ENCODE measurements at places on chromosomes 11 and 22.
A peak's percentile ranks its signal among the peaks of the same experiment; 100 is the strongest.

DNA sequence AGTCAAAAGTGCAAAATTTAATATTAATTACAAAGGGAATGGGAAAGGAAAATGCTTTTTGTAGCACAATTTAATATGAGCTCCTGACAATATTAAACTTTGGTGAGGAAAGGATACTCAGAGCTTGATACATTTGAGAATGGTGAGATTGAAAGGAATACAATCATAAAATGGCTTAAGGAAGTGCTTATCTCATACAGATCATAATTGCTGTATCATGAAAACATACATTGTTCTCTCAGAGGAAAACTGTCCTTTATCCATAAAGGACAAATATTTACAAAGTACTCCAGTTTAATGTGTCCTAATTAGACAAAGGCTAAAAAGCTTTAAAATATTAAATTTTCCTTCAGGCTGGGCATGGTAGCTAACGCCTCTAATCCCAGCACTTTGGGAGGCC, 260.4 kb downstream of the TMEM135 start:
- no peak for DNase-seq

- DNase-seq = no peak
Observed at GRCh38 chr11:14190992-14191778, 167.8 kb downstream of the RRAS2 start.

DNA sequence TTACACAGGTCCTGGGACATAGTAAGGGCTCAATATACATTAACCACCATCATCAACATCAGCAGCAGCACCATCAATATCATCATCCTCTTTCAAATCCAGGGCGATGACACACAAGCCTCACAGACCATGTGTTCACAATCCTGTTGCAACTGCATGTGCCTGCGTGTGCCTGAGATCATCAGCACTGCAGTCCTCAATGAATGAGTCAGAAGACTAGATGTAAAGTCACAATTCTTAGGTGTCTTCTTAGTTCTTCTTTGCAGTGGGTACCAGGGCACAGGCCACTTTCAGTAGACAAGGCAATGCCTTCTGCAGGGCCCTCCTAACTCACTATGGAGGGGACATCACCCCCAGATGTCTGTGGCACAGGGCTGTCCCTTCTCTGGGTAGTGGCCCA, 111.1 kb downstream of the MYO18B start:
- no peak for DNase-seq

DNA sequence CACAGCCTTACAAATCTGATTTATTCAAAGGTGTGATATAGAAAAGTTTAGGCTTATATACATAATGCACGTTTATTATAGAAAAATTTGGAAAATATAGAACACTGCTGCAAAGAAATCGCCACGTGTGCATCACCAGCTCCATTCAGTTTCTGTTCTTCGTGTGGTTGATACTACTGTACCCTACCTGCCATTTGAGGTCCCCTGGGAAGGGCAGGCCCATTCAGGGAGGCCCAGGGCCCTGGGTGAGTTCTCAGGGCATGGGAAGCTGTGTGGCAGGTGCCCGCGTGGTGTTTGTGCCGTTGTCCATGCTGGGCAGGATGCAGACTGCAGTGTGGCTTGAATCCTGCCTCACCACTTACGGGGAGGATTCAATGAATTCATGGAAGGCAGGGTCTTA, 60.8 kb downstream of the TBC1D22A start:
- DNase-seq = no peak

DNA sequence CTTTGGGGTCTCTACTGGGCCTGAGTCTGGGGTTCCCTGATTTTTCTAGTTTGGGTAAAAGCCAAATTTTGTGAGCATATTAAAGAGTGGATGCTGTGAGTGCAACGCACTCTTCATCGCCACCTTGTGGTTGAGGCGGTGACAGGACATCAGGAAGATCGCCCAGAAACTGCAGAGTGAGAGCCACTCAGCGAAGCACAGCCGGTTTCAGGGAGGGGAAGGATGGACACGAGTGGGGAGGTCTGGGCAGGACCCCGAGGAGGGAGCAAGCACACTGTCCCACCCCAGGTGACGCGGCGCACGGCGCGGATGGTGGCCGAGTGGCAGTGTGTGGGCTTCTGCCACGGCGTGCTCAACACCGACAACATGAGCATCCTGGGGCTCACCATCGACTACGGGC, 9.1 kb downstream of the SELENOO start:
- peak; percentile 39 for DNase-seq

- no peak for DNase-seq
Observed at GRCh38 chr11:33747979-33748378, 11.8 kb upstream of the CD59 start.

DNA sequence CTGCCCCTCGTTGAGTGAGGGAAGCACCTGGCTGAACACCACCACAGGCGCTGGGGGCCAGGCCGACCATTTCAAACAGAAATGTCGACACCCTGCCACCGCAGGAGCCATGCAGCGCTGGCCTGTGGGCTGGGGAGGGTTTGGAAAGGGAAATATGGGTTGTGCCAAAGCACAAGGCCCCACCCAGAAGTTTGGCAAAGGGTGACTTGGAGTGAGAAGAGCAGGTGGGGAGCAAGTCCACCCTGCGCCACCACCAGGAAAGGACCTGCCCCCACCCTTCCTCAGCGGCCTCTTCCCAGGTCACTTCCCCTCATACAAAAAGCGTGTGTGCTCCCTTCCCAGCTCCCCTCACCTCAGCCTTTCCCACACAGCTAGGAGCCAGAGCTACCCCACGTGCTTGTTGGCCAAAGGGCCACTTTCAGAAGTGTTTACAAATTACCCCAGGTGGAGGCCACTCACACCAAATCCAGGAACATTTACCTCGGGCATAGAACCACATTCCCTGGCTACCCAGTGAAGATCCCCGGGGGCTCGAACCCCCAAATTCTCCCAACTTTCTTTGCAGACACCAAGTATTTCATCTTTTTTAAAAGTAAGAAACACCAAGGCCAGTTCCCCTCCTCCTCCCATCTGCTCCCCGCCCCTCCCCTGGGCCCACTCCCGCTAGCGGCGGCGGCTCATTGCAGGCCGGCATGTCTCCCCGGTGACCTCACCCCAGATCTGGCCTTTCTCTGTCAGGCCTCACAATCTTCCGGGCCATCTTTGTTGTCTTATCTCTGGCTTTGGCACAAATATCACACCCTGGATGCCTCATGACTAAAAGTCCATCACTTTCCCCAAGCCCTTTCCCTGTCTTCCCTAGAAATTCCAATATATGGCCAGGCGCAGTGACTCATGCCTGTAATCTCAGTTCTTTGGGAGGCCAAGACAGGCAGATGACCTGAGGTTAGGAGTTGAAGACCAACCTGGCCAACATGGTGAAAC, 20.5 kb upstream of the SCGB1A1 start:
- no peak for DNase-seq

- DNase-seq = no peak
Observed at GRCh38 chr22:25942115-25942855, 200.3 kb downstream of the MYO18B start.

GRCh38 chr11:117565709-117566108, 231.3 kb downstream of the DSCAML1 start:
- DNase-seq = no peak

GRCh38 chr11:57240007-57240406, 3.0 kb upstream of the APLNR start:
- DNase-seq = no peak

DNA sequence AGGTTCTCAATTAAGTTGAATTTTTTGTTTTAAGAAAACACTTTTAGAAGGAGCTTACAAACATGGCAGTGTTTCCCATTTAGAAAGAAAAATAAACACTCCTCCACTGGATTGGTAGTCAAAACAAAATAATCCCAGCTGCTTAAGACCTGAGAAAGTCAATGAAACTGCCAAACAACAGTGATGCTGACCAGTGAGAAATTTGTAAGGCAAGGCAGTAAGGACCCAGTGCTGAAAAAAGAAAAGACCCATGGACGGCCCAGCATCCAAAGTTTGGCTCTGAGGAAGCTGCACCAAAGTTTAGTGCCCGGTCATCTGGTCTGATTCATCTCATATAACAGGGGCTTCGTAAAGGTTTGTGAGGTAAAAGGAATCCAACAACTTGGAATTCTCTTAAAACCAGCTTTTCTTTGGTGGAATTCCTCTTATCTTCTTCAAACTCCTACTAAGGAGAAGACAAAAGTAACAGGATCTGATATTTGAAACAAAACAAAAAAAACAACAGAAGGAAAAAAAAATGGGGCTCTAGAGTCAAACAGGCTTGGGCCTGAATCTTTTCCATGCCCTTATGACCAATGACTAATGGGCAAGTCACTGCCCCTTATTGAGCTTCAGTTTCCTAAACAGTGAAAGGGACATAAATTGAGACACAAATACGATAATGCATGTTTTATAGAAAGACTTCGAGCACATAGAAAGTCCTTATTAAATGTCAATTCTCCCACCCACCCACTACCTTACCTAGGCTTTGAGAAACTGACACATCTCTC, 383.0 kb upstream of the NARS2 start:
- DNase-seq = peak; percentile 24

DNA sequence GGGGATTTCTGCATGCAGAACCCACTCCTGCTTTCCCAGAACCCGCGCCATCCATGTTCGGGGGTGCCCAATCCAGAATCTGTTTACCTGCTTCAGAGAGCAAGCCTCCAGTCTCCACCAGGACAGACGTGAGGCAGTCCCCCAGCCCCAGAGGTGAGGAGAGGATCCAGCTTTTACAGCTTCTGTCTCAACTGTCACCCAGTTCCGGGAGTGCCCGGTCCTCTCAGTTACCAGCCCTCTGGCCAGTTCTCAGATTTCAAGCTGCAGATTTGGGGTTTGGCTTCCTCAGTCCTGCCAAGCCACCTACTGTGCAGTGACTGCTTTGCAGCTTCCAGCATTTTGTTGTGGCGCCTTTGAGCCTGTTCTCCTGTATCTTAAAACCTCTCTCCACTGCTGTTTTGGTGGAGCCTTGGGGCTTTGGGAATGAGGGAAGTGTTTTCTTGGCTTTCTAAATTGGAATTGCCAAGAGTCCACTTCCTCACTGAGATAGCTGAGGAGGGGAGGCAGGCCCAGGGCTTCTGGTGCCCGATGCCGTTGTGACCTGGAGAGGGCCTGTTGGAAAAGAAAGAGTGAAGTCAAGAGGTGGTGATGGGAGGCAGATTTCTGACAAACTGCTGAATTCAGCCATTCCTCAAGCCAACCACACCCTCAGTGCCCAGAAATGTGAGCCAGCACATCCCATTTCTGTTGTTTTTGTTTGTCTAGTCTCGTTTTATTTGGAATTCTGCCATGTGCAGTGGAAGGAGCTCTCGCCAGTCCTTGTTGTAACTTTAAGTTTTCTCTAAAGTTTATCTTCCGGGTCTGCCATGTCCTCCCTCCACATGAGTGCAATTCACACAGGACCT, 513.4 kb downstream of the TBC1D22A start:
- no peak for DNase-seq

DNA sequence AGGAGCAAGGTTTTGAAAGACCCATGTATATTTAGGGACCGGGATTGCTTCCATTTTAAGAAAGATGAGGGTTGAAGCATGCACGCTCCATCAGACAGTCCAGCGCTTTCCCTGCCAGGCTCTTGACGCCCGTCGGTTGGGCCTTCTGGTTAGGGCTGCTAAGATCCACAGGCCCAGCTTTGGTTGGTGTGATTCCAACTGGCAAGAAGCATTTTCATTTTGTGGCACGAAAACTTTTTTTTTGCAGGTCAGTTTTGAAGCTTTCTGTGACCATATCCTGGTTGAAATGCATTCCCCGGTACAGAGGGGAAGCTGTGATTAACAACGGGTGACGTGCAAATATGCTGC, 34.3 kb upstream of the MPPED1 start:
- DNase-seq = no peak

GRCh38 chr22:36280379-36280778, 27.4 kb downstream of the APOL1 start:
- no peak for DNase-seq

GRCh38 chr22:43488031-43488866, 76.4 kb downstream of the MPPED1 start:
- no peak for DNase-seq

- no peak for DNase-seq
Observed at GRCh38 chr11:41536021-41536568, 76.6 kb upstream of the LRRC4C start.

- DNase-seq = peak; percentile 66
Observed at GRCh38 chr11:104772806-104773241, 125.4 kb downstream of the CASP12 start.

- DNase-seq = no peak
Observed at GRCh38 chr11:134911514-134912180, 499.6 kb upstream of the B3GAT1 start.

DNA sequence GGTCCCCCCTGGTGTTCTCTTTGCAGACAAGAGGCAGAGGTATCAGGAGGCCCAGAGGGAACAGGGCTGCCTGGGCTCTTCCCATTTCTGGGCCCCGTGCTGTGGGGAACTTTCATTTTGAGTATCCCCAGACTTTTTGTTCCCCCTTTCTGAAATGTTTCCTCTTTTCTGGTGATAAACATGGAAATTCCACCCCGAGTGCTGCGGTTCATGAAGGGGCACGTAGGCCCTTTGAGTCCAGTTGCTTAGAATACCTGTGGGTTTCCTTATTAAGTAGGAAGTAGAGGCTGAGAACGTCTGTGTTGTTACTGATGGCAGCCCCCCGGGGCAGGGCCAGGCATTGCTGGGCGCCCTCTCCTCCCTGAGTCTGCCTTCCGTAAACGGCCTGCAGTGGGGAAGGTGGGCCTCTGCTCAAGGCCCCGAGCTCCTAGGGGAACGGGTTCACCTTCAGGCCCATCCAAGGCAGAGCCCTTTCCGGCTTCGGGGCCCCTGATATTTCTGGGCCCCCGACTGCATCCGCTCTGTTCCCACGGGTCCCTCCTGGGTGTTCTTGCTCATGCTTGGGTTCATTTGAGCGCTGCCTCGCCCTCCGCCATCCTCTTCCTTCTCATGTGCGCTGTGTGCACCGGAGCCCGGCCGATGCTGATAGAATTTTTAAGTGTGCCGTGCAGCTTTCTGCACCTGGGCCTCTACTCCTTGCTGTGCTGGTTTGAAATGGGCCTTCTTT, 12.0 kb downstream of the TBC1D22A start:
- no peak for DNase-seq

GRCh38 chr11:70547821-70548670, 149.7 kb downstream of the CTTN start:
- DNase-seq = no peak

- no peak for DNase-seq
Observed at GRCh38 chr11:43508511-43508918, 149.8 kb downstream of the TTC17 start.

DNA sequence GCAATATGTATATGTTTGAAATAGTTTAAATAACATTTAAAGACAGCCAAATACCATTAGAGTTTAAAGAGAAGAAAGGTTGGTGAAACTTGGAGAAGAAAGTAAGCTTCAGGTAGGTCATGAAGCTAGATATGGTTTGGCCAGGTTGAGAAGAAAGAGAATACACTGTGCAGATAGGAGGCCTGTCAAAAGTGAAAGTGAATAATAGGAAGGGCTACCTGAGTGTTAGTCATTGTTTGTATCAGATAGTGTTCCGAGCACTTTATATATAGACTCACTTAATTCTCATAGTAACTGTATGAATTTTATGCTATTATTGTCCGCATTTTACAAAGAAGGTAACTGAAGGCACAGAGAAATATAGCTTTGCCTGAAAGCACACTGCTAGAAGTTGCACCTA, 56.9 kb downstream of the USP47 start:
- no peak for DNase-seq

All from fibroblast of the conjunctiva (primary cell).